ENCODE measurements at places on chromosomes 4 and X.

GRCh38 chr4:7784131-7784870 is 155.4 kb downstream of the AFAP1 start:
- DNase-seq: no peak

DNA sequence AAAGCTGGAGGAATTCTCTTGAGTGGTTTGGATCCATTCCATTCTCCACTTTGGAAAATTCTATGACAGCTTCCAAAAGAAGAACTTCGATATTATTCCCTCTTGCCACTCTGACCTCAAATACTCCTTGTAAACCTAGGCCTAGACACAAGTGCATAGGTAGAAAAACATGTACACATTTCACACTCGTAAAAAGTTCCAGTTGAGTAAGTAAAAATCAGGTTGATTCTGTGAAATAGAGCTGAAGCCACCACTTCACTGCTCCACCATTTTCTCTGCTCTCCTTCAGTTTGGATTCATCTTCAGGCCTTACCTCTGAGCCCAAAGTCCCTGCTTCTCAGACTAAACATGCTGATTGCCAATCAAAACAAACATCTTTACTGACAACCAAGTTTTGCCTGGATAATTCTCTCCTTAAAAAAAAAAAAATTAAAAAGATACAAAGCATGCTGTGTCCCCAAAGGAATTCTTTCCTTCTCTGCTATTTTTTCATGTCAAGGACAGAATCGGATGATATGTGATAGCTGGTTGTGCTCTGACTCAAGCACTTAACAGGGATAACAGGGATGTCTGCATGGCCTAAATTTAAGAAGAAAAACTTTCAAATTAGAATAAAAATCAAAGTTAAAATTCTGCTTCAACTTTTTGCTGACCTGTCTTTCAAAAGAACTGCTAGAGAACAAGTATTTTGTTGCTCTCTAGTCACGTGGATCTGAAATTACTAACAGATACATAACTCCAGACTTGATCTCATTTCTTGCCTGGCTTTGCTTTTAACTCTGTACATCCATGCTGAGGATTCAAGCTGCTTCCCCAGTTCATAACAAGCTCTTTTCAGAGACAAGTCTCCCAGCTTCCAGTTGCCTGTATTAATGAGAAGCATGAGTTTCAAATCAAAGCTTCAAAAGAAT is 420.9 kb upstream of the INTU start:
- DNase-seq: no peak

DNA sequence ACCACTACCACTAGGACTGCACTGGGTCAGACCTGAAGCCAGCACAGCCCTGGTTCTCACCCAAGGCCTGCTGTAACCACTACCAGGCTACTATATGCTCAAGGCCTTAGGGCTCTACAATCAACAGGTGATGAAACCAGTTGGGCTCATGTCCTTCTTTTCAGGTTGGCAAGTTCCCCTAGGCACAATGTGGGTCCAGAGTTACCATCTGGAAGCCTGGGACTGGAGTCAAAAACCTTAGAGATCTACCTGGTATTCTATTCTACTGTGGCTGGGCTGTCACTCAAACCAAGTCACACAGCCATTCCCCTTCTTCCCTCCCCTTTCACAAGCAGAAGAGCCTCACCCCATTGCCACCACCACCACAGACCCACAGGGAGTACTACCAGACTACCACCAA is 175.6 kb downstream of the RELL1 start:
- DNase-seq: no peak

DNA sequence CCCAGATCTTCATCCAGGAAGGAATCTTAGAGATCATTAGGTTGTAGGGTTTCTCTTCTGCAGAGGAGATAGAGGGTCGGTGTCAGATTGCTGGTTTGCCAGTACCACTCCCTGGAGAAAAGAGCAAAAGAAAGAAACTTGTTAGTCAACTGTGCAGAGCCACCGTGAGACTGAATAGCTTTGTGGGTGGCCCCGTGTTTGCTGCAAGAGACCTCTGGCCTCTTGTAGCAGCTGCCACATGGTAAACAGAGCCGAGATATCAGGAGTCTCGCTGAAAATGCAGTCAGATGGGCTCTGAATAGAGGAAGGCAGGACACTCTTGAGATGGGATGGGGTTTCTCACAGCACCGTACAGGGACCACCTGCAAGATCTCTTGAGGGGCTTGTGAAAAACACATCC is 149.7 kb downstream of the PTTG2 start:
- DNase-seq: no peak

DNA sequence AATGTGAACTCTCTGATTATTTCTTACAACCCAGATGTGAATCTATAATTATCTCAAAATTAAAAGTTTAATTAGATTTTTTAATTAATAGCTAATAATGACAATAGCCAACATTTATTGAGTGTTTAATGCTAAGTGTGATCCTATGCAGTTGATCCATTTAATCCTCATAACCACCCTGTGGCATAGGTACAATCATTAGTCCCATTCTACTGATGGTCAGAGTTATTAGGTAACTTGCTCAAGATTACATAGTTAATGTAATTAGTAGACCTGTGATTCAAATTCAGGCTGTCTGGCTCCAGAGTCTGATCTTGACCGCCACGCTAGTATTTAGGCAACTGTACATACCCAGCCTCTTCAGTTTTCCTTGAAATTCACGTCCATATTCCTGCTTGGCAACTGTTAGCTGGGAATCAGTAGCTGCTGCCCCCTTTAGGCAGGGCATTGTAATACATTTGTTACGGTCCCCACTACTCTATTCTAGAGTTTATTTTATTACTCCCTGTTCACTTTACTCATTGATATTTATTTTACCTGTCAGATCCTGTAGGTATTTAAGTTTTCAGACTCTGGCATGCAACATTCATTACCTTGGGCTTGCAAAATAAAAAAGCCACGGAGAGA is 20.6 kb upstream of the TEC start:
- DNase-seq: no peak

- no peak for DNase-seq
These were observed 64.8 kb downstream of the GLRA3 start for GRCh38 chr4:174764105-174764729.

GRCh38 chrX:25285598-25285997 is 269.8 kb upstream of the ARX start:
- no peak for DNase-seq

GRCh38 chrX:136585960-136586359 is 53.9 kb downstream of the VGLL1 start:
- DNase-seq: no peak
